ENCODE measurements at places on chromosomes 6 and 20.

DNA sequence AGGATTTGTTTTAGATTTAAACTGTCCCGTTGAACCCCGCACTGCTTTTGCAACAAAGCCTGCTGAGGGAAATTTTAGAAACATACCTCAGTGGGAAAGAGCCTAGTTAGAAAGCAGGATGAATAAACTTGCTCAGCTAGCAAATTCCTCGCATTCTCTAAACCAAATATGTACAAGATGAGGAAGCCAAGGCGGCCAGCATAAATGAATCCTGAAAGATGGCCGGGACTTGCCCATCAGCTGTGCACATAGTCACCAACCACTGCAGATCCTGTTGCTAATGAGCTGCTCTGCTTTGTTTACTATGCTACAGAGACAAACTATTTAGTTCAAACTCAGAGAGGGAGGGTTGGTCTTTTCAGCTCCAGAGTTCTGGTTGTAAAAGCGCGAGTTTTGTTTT lies 49.0 kb downstream of the TMEM170B start:
- no peak for DNase-seq

DNA sequence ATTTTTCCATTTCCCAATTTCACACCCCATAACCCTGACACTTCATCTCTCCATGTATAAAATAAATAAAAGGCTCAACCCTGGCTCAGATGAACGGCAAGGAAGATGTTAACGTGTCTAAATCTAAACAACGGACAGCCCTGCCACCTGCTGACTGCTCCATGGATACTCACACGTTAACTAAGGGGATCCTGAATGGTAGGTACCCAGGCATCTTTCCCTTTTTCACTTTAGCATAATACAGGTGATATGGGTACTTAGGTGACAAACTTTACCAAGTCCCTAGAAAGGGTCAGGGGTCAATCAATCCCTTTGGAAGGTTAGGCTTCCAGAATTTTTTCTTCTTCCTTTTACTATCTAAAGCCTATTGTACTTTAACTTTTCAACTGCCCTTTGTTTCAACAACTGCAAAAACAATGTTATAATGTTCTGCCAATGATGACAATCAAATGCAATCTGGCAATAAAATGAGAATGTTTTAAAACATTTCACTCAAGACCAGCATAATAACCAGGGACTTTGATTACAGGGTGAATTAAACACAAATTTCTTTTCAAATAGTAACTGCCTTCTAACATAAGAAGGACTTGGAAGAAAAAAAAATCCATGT lies 52.4 kb upstream of the IPCEF1 start:
- no peak for DNase-seq

DNA sequence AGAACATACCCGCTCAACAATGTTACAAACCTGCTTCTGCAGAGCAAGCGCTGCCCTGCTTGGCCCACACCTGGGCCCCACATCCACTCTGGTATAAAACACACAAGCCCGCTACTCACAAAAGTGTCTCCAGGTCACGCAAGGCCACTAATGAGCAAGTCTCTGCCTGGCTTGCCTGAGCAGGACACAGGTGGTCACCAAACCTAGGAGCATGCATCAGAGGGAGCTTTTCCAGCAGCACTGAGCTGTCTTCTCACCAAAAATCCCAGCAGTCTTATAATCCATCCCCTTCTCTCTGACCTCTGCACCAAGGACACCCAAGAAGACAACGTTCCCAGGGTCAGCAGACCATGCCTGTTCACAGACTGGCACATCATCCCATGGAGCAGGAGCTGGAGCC lies 100.8 kb downstream of the DLL1 start:
- DNase-seq: no peak

DNA sequence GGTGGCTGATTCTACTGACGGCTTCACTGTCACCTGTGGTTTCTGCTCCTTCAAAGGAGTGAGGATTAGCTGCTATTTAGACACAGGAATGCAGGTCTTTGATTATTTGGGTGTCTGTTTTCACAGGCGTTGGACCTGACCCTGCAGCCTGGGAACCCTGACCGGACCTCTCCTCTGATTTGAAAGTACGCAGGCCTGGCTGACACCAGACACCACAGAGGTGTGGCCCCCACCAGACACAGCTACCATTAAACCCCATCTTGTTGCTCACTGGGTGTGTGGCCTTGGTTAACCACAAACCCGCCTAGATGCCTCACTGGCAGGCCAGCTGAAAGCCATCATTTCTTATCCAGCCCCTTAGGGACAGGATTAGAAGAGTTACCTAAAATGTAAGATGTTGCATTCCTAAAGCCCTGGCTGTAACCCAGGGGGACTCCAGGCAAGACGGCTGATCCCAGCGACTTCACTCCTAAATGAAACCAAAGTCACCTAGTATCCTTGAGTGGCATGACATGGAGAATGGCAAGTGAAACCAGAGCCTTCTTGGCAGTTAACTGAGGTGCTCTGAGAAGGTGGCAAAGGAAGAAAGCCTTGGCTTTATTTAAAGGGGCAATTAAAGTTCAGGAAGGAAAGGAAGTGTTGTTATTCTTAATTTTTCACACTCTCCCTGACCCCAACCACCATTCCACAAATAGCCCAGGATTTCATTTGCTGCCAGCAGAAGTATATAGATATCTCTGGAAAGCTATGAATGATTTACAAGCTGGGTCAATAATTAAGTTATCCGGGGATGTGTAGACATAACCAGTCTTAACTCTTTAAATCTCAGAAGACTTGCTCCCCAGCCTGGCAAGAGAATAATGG lies 169.9 kb downstream of the QRSL1 start:
- DNase-seq: peak; percentile 88

- no peak for DNase-seq
These were observed 23.4 kb upstream of the SLCO4A1 start for GRCh38 chr20:62618611-62619529.

GRCh38 chr20:24139846-24140245 lies 151.3 kb upstream of the GGTLC1 start:
- DNase-seq: no peak

DNA sequence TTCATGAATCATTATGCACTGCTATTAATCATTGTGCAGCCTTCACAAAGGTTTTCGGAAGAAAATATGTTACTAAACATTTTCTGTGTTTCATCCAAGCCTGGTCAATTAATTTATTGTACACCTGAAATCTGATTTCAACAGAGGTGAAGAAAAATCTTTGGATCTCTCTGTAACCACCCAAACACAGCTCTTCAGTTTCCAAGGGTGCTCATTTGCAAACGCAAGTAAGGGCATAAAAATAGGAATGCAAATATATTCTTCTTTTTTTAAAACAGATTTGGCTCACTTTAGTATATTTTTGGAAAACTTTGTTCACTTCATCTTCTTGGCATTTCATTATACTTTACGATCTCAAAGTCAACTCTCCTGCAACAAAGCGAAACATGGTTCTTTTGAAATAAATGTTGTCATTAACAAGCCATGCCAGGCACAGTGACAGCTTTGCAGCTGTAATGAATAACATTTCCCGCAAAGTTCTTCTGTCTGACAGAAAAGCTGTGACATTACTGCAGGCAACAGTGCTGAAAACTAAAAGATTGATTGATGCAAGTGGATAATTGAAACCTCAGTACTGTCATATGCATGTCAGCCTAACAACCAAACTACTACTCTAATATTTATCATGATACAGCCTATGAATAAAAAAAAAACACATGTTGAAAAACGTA lies 348.3 kb downstream of the FRK start:
- DNase-seq: no peak

GRCh38 chr6:14309516-14309915 lies 191.9 kb downstream of the CD83 start:
- no peak for DNase-seq

- DNase-seq: no peak
These were observed 72.4 kb downstream of the TRDN start for GRCh38 chr6:123564361-123564760.

DNA sequence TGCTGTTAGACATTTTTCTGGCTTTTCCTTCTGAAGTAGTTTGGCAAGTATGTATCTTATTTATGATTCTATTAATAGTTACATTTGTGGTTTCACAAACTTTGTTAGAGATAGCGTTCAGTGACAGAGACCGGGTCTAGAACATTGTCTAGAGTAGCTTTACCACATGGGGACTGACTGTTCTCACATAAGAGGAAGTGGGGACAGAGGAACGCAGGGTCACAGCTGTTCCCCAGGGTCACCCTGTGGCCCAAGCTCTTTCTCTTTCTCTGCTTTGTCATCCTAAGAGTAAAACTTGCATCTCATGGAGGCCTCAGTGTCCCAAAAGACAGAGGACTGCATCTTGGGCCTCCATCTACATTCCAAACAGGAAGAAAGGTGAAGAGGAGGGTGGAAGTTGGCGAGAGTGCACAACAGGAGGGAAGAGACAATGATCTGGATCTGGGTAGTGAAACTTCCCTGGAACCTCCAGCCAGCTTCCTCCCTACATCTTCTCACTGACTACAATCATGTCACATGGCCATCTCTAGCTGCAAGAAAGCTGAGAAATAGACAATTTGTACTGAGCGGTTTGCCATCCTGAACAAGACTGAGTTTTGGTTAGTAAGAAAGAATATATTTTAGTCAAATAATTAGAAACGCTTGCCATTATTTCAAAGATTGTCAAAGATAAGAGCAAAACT lies 645.8 kb upstream of the ARID1B start:
- no peak for DNase-seq

DNA sequence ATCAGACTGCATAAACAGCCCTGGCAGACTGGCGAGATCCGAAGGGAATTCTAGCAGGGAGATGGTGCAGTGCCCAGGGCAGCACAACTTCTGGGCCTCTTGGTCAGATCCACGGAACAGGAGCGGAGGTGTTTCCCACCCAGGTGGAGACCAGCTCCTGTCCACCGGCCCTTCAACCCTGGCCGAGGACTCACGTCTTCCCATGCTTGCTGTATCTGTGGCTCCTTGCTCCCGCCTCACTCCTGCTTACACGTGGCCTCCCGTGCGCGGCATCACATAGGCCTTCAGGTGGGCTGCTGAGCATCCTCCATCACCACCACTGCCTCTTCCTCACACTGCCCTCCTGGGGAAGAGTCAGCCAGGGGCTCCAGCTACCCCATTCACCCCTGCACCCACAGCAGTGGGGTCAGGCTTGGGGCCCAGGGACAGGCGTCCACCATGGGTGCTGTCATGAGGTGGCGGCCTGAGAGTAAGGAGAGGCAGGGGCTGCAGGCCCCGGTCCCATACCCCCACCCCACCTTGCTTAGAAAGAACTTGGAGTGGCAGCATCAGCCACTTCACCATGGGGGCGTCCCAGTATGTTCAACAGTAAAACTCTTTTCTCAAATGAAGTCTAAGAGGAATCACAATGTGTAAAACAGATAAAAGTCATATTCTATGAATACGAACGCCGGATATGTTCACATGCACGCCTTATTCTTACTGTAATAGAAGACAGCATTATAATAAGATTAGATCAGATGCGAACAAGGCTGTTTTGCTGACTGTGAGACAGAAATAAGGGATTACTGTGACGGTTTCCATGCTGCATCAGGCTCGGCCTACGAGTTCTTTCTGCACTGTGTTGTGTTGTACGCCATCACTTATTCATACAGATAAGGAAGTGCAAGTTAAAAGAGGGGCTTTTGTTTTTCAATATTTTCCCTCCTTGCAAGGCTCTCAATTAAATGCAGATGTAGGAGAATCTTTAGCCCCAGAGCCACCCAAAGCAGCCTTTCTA lies 165.4 kb downstream of the GRM4 start:
- DNase-seq: no peak

DNA sequence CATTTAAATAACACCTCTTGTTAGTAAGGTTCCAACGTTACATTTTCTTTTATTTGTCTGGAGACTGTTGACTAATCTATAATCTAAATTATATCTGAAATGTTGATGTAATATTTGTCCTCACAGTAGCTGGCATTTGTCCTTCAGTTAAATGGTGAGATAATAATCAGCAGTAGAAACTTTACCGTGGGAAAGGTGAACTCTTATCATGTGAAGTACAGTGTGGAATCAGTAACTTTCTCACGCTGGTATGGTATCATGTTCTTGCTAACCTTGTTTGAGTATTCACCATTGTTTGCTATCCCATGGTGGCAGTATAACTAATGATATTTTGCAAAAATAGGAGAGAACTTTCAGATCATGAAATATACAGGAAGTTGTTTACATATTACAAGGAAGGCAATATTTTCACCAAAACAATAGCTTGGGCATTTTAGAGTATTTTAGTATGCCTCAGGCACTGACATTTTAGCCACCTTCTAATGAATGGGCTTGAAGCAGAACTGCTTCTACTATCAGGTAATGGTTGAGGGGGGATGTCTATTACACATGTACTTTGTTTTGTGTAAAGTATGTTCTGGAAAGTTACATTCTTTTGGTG lies 4.8 kb downstream of the GMNN start:
- no peak for DNase-seq

DNA sequence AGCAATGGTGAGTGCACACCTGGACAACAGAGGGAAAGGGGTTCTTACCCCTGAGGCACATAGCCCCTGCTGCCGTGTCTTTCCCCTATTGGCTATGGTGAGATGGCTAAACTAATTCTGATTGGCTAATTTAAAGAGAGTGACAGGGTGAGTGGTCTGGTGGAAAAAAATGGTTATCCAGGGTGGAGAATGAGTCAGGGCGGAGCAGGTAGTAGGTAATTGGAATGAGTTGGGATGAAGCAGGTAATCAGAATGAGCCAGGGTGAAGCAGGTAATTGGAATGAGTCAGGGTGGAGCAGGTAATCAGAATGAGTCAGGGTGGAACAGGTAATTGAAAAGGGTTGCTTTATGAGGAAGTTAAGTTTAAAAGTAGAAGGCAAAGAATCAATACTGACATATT lies 200.3 kb downstream of the EYA4 start:
- DNase-seq: no peak

DNA sequence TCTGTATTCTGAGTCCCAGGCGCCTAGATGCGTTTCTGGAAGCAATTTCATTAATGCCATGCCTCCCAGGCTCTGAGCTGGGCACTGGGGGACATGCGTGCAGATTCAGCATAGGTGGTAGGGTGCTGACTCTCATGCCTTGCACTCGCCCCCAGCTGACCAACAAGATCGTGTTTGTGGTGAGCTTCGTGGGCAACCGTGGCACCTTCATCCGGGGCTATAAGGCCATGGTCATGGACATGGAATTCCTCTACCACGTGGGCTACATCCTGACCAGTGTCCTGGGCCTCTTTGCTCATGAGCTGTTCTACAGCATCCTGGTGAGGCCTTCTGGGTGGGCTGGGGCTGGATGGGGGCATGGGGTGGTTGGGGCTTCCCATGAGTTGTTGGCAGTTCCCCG lies 21.6 kb downstream of the UQCC2 start:
- no peak for DNase-seq

GRCh38 chr20:58022711-58023110 lies 205.7 kb downstream of the ANKRD60 start:
- no peak for DNase-seq

GRCh38 chr6:84967389-84967788 lies 203.0 kb upstream of the TBX18 start:
- DNase-seq: peak; percentile 21

- peak; percentile 22 for DNase-seq
These were observed 50.9 kb upstream of the DACT2 start for GRCh38 chr6:168370310-168370991.

GRCh38 chr6:34039943-34040342 lies 105.9 kb downstream of the GRM4 start:
- DNase-seq: no peak

DNA sequence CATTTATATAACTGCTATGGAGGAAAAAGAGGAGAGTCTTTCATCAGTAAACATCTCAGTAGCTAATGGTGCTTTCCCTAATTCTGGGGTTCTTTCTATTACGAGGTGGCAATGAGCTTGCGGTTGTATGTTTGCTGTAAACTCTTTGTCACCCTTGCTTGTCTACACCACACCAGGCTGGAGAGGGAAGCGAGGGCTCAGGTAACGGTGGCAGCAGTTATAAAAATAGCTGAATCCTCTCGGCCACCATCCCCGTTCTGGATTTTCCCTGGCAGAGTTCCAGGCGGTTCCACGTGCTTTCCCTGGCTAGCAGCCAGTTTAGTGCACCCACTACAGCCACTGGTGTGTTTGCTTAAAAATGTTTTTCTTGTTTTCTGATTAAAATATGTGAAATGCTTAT lies 39.0 kb downstream of the MAS1 start:
- DNase-seq: peak; percentile 21
